Left kidney (tissue), 8 donors: ENCODE measurements at places on chromosomes 5 and 9. TPM values are rescaled to one million over a fixed set of nuclear protein-coding genes. Genes with fewer than 3 reads are reported as not detected.

The OR5C1 gene
- not detected for polyA plus RNA-seq

The DMRT3 gene
- polyA plus RNA-seq: 1.5 TPM

The CDH18 gene
- polyA plus RNA-seq: 2.0 TPM

The S1PR3 gene
- 52.7 TPM for polyA plus RNA-seq

The C9orf50 gene
- 0.30 TPM for polyA plus RNA-seq

The SHISAL2B gene
- 0.27 TPM for polyA plus RNA-seq

The WNT8A gene
- 0.15 TPM for polyA plus RNA-seq

The SLC26A2 gene
- polyA plus RNA-seq: 22.8 TPM

The SH2D3C gene
- polyA plus RNA-seq: 11.2 TPM

The SPATA31A3 gene
- not detected for polyA plus RNA-seq

The IRGM gene
- 1.5 TPM for polyA plus RNA-seq

The PCDHB4 gene
- polyA plus RNA-seq: 1.9 TPM

The MLANA gene
- 1.0 TPM for polyA plus RNA-seq

The SLC6A18 gene
- polyA plus RNA-seq: 0.53 TPM

The PCDHA7 gene
- 0.35 TPM for polyA plus RNA-seq

The LOX gene
- polyA plus RNA-seq: 40.5 TPM

The MPDZ gene
- polyA plus RNA-seq: 61.0 TPM

The CD274 gene
- 1.2 TPM for polyA plus RNA-seq

The DNM1 gene
- polyA plus RNA-seq: 231 TPM

The PCDHGB2 gene
- polyA plus RNA-seq: 4.0 TPM

The C9orf153 gene
- 0.15 TPM for polyA plus RNA-seq
